ENCODE measurements at places on chromosomes 11 and 22.

- DNase-seq = no peak
These were observed 7.5 kb downstream of the TCF20 start for GRCh38 chr22:42262964-42263363.

DNA sequence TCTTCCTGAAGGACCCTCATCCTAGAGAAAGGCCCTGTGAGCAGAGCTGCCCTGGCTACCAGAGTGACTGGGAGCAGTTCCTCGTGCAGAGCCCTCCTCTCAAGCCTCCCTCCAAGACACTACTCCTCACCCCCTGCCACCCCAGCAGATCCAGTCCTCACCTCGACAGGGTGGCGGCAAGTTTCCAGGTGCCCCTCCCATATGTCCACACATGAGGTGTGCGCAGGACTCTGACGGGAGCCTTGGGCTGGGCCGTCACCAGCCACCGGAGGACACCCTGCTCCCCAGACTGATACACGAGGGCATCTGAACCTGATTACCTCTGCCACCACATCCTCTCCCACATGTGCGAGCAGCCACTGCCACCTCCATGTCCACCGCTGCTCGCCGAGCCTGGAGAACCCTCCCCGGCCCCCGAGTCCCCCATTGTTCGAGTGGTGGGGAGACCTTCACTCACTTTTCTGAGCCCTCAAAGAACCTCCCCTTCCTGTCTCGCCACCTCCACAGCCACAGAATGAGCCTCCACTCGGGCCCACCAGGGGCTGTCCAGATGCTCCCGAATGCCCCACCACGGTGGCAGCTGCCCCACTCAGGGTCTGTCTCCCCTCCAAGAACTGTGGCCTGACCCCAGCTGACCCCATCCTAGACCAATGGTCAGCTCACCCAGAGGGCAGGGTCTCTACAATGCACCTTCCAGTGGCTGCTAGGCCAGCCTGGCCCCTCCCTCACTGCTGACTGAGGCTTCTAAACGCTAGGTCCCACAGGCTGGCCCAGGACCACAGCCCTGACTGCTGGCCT lies 62.5 kb downstream of the DGCR2 start:
- DNase-seq = no peak

DNA sequence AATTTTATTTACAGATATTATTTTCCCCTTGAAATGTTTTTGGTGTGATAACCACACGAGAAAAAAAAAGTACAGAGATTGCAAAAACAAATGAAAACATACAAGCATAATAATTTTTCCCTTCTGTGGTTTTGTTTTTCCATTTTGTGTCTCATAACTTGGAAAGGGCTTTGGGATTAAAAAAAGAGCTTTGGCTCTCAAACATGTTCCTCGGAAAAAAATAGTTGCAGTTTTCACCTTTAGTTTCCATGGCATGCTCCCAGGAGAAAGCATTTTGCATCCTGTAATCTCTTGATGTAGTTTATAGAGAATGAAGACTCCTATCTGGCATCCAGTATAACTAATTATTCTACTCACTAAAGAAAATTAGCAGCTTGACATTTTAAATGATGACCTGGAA lies 362.1 kb upstream of the PDGFD start:
- no peak for DNase-seq

DNA sequence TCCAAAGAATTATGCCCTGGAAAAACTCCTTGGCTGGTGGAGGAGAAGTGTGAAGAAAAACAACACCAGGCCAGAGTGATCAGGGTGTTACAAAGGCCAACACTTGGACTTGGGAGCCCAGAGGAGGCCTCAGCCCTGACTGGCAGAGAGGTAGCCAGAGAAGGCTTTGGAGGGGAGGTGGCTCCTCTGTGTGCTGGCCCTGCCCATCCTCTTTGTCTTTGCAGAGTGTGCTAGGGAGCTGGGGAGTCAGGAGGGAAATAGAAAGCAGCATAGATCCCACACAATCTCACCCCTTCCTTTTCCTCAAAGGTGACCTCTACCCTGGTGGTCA lies 12.0 kb upstream of the P2RY6 start:
- DNase-seq = no peak

GRCh38 chr11:44851496-44851895 lies 99.2 kb downstream of the TP53I11 start:
- no peak for DNase-seq

GRCh38 chr11:132504501-132505041 lies 1027.7 kb downstream of the OPCML start:
- DNase-seq = no peak

DNA sequence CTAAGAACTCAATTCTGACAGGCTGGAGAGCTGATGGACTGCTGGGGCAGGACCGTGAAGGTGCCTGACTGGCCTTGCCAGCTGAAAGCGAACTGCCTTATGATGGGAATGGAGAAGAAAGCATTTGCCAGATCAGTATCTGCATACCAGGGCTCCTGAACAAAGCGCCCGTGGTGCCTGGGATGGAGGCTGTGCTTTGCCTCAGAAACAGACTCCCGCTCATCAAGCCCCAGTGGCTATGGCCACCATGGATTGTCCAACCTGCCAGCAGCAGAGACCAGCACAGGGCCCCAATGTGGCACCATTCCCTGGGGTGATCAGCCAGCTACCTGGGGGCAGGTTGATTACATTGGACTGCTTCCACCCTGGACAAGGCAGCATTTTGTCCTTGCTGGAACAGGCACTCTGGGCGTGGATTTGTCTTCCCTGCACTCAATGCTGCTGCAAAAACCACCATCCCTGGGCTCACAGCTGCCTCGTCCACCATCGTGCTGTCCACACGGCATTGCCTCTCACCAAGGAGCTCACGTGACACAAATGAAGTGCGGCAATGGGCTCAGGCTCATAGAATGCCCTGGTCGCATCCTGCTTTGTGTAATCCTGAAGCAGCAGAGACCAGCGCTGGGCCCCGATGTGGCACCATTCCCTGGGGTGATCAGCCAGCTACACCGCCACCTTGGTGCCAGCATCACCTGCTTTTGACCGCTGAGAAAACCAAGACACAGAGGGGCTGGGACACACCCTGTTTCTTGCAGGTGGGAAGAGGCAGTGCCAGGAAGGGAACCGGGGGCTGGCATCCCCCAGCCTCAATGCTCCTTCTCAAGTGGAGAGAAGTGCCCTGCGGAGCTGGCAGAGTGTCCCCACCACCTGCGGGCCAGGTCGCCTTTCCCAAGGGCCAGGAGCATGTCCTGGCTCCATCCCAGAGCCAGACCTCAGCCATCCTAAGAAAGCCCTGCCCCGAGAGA lies 1367.5 kb downstream of the BRD1 start:
- DNase-seq = no peak
